ENCODE measurements at places on chromosomes 5 and 9.

DNA sequence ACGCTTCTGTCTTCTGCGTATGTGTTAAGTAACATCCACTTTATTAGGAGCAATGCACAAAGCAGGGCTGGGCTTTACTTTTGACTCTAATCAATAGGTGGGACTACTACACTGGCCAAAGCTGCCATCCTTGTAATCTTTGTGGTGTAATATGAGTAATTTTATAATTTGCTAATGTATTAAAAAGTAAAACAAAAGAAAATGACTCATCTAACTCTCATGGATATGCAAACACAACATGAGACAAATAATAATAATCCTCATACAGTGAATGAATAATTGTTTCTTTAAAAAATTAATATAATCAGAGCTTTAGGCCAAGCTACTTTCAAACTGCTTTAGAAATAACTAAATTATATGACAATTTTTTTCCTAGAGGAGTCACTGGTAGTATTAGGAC lies 90.7 kb downstream of the NR3C1 start:
- DNase-seq: no peak

- no peak for DNase-seq
These were observed 4.4 kb upstream of the DIAPH1 start for GRCh38 chr5:141623186-141623585.

- DNase-seq: no peak
These were observed 151.0 kb upstream of the TBC1D2 start for GRCh38 chr9:98406469-98406868.

GRCh38 chr5:1543398-1544293 lies 19.9 kb upstream of the LPCAT1 start:
- DNase-seq: no peak

DNA sequence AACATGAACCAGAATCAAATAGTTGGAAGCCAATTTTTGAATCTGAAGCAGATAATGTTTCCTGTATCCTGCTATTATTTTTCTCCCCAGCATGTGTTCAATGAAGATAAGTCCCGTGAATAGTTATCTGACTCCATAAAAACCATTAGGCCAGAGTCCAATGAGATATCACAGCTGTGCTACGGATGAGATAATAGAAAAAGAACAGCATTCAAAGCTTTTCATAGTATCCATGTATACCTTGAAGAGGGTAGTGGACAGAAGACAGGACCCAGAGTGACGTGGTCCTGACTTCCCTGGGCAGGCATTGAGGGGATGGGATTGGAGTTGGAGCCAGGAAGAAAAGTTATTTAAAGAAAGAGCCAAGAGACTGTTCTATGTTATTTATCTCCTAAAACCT lies 50.7 kb upstream of the C6 start:
- no peak for DNase-seq

Data from NAMALWA (cell line).